Cardiac septum (tissue), 1 donor: ENCODE measurements at places on chromosomes 12 and 14. TPM values are rescaled to one million over a fixed set of nuclear protein-coding genes. Genes with fewer than 3 reads are reported as not detected.

HNF1A gene
- total RNA-seq, result not detected

C14orf132 gene
- 18.9 TPM for total RNA-seq

GRCh38 chr14:89349171-89350008, 67.6 kb downstream of the FOXN3 start:
- DNase-seq, result no peak

DNA sequence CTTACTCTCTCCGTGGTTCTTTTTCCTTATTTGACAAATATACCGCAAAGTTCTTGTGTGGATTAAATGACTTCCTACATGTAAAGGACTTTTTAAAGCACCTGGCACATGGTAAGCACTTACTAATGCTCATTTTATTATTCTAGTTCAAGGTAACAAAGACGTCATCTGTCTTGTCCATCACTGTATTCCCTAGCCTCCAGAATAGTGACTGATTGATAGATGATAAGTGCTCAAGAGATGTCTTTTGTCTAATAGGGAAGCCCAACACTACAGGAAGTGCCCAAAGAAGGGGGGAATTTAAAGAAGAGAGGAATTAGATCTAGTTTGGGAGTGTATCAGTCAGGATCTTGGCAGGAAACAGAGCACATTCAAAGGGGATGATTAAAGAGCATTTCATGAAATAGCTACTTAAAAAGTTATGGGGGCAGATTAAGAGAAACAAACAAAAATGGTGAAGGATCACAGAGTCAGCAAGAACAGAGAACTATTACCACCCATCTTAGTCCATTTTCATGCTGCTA, 151.9 kb downstream of the GXYLT1 start:
- DNase-seq, result no peak

DNA sequence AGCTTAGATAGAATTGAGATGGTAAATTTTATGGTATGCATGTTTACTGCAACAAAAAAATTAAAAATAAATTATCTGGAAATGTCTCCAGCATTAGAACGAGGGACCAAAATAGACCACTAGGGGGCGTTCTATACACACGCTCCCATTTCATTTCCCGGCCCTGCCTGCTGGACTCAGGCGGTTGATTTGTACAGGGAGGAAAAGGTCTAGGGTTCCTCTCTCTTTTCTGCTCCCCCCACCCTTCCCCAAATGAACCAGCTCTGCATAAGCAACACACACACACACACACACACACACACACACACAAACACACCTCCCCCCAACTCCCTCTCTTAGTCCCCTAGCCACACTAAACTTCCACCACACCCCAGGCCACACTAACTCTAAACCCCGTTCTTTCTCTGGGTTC, 7.8 kb upstream of the DTX1 start:
- DNase-seq, result no peak

- no peak for DNase-seq
Measured at GRCh38 chr12:112985642-112986290, 7.4 kb downstream of the OAS2 start.

DNA sequence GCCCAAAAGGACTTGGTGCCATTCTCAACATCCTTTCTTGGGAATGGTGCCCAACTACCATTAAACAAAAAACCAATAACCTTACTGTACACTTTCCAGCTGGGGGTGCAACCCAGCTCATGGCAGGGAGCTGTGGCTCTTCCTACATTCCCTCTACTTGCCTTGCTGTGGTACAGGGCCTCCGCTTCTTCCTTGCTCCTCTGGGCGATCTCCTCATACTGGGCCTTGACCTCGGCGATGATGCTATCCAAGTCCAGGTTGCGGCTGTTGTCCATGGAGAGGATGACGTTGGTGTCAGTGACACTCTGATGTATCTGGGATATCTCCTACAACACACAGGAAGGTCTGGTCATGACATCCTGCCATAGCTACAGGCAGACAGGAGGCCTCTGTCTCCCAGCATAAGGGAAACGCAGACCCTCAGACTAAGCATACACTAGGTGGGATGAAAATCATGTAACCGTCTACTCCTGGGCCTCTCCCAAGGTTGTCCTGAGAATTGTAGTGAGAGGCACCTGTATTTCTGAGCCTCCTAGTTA, 3.9 kb downstream of the KRT2 start:
- DNase-seq, result no peak

GRCh38 chr12:1821805-1822204, 1.4 kb downstream of the LRTM2 start:
- no peak for DNase-seq

DNAI7 gene
- total RNA-seq, result 0.38 TPM

- no peak for DNase-seq
Measured at GRCh38 chr12:43113135-43113534, 438.9 kb downstream of the ADAMTS20 start.

GRCh38 chr12:82619644-82620043, 67.1 kb upstream of the TMTC2 start:
- no peak for DNase-seq

CEP170B gene
- total RNA-seq, result 19.2 TPM

GRCh38 chr12:104734541-104735095, 223.5 kb downstream of the SLC41A2 start:
- no peak for DNase-seq

DNA sequence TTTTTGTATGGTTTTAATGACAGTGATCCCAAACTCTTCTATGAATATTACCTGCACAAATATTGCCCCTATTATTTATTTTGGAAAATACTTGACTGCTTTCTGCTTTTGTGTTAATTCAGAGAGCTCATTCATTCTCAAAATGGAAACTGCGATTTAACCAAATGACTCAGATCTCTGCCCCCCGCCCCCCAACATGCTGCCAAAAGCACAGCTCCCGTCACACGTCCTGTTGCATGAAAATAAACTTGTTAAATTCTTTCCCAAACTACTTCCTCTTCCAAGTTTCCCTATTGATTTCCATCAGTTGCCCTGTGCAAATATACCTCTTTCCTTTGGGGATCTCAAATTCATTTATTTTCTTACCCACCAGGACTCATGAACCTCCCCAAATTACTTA, 18.0 kb upstream of the NRDE2 start:
- DNase-seq, result no peak

B4GALNT3 gene
- 65.3 TPM for total RNA-seq

DNA sequence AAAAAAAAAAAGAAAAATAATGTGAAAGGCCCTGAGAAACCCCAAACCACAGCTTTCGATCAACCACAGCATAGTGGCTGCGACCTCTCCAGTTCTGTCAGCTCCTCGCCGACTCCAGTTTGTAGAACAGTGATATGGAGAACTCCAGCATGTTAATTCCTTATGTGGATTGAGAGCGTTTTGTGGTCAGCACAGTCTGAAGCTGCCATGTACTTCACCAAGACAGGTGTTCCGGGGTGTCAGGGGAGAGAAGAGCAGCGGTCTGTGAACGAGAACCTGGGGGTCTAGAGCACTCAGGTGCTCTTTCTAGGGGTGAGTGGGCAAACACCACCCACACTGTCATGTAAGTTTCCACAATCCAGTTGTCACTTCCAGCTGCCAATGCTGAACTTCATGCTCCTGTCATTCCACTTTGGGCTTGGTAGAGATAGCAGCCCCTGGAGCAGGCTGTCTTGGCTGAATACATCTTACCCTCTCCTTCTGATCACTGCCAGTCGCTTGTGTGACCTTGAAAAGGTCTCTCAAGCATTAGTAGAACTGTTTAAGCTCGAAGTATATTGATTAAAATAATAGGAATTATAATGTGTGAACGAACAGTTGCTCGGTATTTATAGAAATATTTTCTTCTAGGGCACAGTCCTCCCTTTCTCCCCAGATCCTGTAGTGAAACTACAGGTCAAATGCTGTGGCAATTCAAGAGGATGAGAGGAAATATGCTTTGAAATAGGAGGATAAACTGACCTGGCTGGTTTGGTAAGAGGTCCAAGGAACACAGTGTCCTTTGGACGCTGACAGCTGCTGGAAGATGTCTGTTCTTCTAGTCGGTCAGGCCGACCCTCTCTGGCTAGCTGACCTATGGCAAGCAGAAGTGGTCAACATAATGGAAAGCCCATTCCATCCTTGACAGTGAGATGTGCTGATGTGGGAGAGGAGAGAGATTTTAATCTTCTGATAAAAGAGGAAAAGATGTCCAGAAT, 15.7 kb upstream of the MAX start:
- no peak for DNase-seq

DNA sequence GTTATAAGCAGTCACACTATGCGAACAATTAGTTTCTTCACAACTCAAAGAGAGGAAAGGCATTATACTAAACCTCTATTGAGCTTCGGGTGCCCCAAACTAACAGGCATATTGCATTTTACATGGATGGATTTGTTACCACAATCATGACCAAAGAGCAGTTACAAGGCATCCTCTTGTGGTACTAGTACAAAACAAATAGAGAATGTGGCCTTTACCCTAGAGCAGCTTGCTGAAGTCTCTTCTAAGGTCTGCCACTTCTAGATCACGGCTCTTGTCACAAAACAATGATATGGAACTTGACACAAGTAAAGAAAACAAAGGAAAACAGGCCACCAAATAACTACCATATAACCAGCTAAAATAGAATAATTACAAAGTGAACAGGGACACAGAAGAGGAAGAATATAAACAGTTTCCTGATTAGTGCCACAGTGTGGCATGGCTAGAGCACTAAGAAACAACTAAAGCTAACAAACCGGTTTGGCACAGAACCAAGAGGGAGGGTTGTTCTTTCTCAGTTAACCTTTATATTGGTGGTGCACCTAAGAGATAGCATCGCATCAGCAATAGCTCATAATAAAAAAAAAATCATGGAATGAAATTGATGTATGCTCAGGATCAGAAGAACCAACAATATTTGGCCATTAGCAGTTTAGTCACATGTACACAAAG, 209.7 kb upstream of the ATP2B1 start:
- no peak for DNase-seq

- DNase-seq, result no peak
Measured at GRCh38 chr14:71588028-71588427, 344.2 kb upstream of the RGS6 start.

CRY1 gene
- 12.0 TPM for total RNA-seq

GRCh38 chr14:24335461-24336171, 745 bp upstream of the ADCY4 start:
- no peak for DNase-seq

GRCh38 chr12:121099779-121100178, 32.9 kb upstream of the P2RX7 start:
- no peak for DNase-seq

GRCh38 chr12:127401536-127401935, 865.4 kb upstream of the TMEM132C start:
- DNase-seq, result no peak

- DNase-seq, result no peak
Measured at GRCh38 chr12:122174155-122174845, at the start of gene IL31. TSS of gene IL31 (minus strand) at chr12:122174221. CDS start at chr12:122174172, 49 bp downstream.

- no peak for DNase-seq
Measured at GRCh38 chr12:28759333-28759732, 389.7 kb upstream of the FAR2 start.

DNA sequence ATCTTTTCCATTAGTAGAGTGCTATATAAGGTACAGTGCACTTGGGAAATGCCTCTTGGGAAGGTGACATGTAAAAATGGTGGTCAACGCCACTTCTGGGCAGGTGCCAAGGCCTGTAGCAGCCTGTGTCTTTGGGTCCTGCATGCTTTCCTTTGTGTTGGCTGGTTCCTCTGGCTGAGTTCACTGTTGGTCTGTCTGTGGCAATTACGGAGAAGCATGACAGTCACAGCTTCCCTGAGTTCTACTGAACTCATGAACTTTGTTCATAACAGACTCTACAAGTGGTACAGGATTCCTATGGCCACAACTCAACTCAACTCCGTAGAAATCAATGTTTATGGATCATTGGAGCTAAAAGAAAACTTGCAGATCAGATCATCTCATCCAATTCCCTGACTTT, 98.0 kb downstream of the CACNA1C start:
- no peak for DNase-seq

RASSF8 gene
- 37.8 TPM for total RNA-seq

DNA sequence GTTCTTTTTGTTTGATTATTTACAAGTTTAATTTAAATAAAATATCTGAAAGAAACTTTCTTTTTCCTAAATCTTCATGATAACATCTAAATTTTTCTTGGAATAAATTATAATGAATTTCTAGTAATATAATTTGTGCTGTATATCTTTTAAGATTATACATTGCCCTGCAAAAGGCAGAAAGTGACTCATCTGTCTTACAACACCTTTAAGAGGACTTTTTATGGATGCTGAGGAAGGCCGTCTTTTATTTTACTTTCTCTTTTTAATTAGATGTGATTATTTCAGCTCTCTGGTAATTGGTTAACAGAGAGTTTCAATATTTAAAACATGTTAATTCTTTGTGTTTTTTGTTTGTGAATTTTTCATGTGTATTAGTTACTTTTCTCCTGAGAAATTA, 598.4 kb downstream of the RPL10L start:
- no peak for DNase-seq

DNA sequence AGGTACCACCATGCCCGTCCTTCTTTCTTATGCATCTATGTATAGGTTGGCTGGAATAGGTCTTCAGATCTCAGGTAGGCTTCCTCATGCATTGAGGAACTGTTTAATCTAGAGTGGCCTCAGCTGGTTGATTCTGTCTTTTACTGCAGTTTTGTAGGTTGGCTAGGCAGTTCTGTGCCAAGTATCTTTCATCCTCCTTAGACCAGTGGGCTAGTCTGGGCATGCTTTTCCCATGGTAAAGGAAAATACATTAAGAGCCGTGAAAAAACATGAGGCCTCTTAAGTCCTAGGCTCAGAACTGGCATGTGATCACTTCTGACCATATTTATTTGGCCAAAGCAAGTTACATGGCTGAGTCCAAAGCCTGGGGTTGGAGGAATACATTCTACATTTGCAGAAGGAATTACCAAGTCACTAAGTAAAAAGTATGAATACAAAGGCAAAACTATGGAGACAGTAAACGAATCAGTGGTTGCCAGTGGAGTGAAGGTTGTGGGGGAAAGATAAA, 137.3 kb downstream of the WIF1 start:
- no peak for DNase-seq

TAS2R42 gene
- not detected for total RNA-seq

- DNase-seq, result no peak
Measured at GRCh38 chr14:104086210-104086660, 735 bp downstream of the ASPG start.

PLA2G1B gene
- not detected for total RNA-seq

SRRM4 gene
- total RNA-seq, result 0.59 TPM

GRCh38 chr14:71319666-71320065, 412.4 kb downstream of the PCNX1 start:
- no peak for DNase-seq

DNA sequence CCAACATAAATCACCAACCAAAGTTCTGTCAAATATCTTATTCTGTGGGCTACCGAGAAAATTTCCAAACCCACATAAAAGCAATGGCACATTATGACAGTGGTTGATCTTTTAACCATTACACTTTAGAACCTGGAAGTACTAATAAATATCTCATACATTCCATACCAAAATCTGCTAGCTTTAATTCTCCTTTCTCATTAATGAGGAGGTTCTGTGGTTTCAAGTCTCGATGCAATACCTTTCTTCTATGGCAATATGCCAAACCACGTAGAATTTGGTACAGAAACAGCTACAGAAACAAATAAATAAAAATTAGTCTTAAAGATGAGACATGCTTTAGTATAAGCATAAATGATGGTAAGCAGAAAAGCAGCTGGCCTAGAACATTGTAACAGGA, 100.7 kb downstream of the ELK3 start:
- no peak for DNase-seq

EEF1AKMT3 gene
- 1.6 TPM for total RNA-seq

- DNase-seq, result no peak
Measured at GRCh38 chr14:91032248-91032647, 28.2 kb downstream of the RPS6KA5 start.

AICDA gene
- total RNA-seq, result 0.13 TPM
